ENCODE measurements at places on chromosomes 1 and 21.
A peak's percentile ranks its signal among the peaks of the same experiment; 100 is the strongest.

DNA sequence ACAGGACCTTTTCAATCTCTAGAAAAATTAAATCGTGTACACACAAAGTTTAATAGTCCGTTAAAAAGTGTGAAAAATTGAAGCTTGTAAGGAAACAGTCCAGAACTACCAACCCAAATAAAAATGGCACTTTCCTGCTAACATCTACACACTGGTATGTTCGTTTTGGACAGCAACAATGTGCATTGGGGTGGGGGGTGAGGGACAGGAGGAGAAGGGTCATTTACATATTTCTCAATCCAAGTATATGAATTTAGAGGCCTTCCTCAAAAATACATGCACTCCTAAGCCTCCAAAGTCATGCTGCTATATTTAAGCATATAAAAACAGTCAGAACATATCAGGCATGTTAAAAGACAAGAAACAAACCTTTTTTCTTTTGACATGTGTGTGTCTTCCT, 2.5 kb downstream of the PPP1R15B start:
- no peak for DNase-seq

DNA sequence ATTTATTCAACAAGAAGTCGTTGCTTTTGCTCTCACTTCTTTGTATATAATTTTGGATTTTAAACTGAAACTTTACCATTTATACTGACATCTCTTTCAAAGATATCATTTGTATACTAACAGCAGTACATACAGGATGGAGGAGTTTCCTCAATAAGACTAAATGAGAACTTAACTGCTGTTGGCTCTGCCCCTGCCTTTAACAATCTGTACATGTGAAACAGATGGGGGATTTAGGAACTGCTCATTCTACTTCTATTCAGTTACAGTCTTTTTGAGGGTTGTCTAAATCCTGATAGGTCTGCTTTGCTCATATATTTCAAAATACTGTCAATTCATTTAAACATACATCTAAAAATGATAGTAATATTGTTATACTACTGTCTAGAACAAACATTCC, 663.2 kb downstream of the ADGRL2 start:
- no peak for DNase-seq

DNA sequence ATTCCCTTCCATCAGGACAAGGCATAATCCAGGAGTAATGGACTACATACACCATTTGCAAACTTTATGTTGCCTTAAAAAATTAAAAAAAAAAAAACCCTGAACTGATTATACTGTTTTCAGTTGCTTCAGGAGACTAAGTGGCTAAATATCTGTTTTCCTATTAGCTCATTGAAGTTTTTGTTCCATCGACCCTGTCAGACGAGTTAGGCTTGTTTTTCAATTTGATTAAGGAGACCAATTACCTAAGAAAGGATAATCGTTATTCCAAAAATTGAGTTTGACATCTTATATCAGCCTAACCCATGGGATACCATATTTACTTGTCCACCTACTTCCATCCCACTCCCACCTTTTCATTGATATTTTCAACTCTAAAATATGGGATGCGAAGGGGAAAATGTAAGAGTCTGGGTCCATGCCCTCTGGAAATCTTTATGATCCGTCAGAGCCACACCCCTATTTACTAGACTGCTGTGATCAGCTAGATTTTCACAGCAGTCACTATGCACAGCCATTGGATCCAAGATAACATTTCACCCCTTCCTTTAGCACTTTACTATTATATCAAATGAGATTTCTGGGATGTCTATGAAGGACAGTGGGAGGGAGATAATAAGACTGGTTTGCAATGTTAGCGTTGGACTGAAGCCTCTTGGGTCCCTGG, 41.0 kb downstream of the IL12RB2 start:
- no peak for DNase-seq

DNA sequence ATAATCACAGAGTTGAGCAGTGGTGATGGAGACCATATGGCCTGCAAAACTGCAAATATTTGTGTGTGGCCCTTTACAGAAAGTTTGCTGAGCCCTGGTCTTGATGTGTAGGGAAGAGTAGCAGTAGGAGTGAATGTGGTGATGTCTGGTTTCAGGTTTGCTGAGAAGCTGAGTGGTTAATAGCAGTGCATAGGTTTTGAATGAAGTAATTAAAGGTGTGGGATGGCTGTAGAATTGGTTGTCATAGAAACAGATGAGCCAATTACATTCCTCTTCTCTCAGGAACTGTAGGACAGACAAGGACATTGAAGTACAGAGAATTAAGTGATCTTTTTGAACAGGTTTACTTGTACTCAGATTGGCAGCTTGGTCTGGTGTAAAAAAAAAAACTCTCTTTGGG, 37.4 kb downstream of the PRDM2 start:
- DNase-seq = no peak

- no peak for DNase-seq
Observed at GRCh38 chr1:46617108-46617800, 643 bp upstream of the MOB3C start.

GRCh38 chr1:109807822-109808680, 44.3 kb upstream of the EPS8L3 start:
- peak; percentile 66 for DNase-seq

GRCh38 chr1:23619299-23620188, 60.2 kb upstream of the ID3 start:
- peak; percentile 46 for DNase-seq

GRCh38 chr1:31707711-31708110, 3.9 kb upstream of the COL16A1 start:
- no peak for DNase-seq

DNA sequence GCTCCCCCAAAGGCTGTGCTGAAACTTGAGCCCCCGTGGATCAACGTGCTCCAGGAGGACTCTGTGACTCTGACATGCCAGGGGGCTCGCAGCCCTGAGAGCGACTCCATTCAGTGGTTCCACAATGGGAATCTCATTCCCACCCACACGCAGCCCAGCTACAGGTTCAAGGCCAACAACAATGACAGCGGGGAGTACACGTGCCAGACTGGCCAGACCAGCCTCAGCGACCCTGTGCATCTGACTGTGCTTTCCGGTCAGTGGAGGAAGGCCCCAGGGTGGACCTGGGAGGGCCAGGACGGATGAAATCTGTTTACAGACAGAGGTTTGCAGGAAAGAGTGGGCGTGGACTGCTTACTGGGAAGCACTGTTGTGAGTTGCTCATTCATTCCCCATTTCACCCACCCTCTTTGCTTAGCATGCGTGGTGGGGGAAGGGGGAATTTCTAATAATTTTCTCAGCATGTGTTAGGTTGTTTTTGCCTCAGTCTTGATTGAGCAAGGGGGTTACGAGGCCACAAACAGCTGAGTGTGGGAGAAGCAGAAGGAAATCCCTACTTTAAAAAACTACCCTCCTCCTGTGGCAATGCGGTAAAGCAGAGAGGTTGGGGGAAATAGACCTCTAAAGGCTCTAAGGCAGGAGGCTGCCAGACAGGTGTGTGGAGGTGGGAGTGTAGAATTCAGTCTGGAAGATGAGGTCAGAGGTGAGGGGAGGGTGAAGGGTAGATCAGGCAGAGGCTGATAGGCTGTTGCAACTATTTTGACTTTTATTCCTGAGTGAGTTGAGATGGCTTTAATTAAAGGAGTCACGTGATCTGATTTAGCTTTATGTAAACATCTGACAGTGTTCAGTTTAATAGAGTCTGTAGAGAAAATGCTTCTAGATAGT, 1.3 kb downstream of the FCGR2A start:
- no peak for DNase-seq

GRCh38 chr1:164576291-164577271, 17.6 kb downstream of the PBX1 start:
- DNase-seq = no peak

GRCh38 chr1:44895919-44896734, 53.1 kb upstream of the PTCH2 start:
- no peak for DNase-seq

DNA sequence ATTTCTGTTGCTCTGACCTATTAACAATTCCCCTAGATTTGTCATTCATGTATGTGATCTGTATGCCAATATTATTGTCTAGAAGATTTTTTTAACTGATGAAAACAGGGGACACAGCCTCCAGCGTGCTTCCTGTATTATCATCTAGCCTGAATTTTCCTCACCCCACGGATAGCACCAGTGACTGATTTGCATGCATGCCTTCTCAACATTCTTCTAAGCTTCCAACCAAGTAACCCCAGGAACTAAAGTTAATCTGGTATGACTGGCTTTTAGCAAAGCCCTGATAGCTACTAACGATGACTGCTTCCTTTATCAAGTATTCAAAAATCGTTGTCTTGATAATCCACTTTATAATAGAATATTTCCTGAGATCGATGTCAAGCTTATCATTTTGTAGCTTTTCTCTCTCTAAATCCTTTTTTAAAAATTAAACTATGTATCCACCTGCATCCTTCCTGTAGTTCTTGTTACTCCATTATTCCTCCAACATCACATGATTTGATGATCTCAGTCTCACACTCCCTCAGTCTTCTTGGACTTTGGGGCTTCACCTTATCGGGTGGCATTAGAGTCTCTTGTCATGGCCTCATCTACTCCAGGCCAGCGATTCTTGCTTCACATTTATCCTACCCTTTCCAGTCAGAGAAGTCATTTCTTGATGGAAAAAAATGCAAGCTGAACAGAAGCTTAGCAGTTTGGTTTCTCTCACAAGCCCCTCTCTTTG, 19.0 kb downstream of the BCAR3 start:
- DNase-seq = peak; percentile 61

Data from PC-9 (cell line).